ENCODE measurements at places on chromosomes 2 and 18.

GRCh38 chr2:211854832-211855231 is 683.8 kb downstream of the ERBB4 start:
- no peak for DNase-seq

DNA sequence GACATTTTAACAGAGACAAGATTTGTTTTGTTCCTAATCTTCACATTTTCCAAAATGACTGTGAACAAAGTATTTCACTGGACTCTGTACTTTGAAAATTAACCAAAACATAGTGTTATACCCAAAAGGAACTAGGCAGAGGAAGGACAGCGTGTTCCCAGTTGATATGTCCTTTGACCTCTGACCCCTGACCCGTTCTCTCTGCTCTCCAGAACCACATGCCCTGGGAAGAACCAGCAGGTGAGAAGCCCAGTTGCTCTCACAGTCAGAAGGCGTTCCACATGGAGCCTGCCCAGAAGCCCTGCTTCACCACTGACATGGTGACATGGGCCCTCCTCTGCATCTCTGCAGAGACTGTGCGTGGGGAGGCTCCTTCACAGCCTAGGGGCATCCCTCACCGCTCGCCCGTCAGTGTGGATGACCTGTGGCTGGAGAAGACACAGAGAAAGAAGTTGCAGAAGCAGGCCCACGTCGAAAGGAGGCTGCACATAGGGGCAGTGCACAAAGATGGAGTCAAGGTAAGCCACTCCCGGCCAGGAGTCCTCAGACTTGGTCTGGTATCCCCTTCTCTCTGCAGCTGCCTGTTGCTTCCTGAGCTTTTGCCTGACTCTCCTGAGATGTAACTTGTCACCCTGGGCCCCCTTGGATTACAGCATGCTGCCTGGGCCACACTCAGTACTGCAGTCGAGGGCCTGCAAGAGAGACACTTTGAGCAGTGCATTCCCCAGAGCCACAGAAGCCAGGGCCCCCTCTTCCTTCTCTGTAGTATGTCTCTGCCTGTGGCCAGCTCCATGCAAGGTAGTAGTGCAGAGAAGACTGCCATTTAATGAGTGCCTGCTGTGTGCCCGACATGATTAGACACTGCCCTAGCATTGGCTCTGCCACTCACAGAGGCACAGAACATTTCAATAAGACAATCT is 94.3 kb downstream of the ARHGEF4 start:
- DNase-seq, result no peak

DNA sequence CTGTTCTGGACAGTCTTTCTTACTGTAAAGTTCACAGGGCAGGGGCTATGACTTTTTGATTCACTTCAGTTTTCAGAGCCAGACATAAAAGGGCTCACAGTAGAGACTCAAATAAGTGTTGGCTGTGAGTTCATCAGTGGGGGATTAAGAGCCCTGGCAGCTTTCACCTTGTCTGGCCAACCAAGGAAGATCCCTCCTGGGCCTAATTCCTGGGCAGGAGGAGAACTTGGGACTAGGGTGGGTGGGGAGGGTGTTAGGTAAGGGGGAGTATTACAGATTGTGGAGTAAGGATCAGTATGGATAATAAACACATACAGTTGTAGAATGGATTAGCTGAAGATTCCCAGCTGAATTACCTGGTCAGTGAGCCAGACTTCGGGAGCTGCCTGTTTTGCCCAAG is 904 bp upstream of the SFXN5 start:
- no peak for DNase-seq

GRCh38 chr18:76005632-76006208 is 489.3 kb downstream of the ZNF516 start:
- peak; percentile 41 for DNase-seq

DNA sequence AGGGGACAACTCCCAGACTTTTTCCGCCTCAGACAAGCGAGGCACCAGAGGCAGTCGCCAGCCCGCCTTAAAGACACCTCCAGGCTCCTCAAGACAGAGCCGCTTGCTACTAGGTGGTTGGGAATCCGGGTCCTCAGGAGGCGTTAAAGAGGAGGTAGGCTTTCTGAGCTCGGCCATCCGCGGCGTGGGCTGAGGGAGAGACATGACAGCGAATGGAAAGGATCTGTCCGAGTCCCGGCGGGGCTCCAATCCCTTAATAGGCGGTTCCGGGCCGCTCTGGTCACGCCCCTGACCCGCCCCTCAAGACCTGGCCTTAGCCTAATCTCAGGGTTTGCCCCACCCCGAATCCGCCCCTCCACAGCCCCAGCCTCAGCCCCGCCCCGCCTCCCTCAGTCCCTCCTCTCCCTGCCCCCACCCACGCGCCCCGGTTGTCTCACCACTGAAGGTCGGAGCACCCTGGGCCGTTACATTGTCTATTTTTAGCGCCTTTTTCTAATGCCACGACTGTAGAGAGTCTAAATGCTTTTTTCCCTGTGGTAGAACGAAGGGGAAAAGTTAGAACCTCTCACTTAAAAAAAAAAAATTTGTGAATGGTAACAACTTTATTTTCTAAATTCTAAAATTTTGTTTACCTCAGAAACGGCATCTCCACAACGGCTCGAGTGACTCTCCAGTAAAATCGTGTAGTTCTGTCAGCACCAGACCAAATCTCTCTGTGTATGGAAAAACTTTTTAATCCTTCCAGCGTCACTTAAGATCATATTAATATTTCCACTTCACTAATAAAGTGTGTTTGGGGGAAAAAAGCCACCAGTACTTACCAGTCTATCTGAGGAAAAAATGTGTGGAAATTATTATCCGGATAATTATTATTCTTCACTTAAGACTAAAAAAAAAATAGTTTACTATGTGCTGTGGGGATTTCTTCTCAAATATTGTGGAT is at the start of gene RAD51AP2:
Gene RAD51AP2 (minus strand): TSS at position 229 of the 943 bp plus-strand sequence. CDS start 25 bp downstream, at position 204.
- peak; percentile 92 for DNase-seq

DNA sequence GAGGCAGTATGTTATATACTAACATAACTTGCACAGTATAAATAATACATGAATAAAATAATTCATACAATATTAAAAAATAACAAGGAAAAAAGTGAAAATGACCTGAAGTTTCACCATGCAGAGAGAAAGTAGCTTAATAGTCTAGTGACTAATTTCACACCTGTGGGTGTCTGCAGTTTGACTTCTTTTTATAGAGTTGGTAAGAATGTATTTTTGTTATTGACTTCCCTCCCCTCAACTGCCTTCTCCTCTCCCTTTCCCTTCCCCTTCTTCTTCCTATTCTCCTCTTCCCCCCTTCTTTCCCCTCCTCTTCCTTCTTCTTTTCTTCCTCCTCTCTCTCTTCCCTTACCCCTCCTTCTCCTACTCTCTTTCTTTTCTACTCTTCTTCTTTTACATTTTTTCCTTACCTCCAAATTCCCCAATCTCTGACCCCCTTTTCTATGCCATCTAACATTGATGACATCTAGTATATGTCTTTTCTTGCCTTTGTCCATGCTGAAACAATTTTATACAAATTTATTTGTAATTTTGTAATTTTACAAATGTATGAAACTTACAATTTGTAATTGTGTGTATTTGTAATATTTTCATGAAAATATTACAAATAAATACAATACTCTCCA is 3.1 kb downstream of the DNAH6 start:
- no peak for DNase-seq

DNA sequence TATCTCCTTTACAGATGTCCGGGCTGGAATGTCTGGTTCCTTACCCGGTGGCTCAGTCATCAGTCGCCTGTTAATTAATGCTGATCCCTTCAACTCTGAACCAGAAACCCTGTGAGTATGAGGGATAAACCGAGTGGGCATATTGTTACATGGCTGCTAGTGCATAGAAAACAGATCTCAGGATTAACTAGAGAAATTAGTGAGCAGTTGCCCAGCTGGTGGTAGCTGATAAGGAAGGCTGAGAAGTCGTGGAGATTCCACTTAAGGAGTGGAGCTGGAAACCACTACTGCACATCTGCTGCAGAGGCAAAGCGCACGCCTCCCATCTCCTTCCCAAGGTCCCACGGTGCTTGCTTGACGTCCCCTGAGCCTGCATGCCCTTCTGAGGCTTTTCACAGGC is 97.7 kb downstream of the DGKD start:
- DNase-seq, result no peak

GRCh38 chr2:191832668-191833067 is 14.2 kb downstream of the CAVIN2 start:
- no peak for DNase-seq

DNA sequence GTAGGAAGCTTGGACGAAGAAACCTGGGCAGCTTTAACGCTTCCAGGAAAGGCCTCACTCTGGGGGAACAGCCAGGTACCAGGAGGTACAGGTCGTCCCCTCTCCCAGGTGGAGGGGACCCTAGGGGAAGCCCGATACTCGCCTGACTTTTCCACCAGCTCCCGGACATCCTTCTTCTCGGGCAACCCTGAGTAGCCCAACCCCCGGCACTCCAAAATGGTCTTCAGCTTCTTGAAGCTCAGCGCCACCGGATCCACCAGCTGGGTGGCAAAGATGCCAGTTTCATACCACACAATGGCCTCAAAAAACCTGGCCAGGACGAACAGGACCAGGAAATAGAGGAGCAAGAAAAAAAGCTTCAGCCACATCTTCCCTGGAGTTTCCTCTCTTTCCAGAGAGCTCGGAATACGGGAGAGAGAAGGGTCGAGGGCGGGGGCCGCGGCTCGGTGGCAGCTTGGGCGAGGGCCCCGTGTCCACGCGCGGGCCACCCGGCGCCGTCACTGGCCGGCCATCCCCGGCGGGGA is 1.1 kb downstream of the RNF103 start:
- peak; percentile 56 for DNase-seq
